ENCODE measurements at places on chromosomes 1 and 21.

DNA sequence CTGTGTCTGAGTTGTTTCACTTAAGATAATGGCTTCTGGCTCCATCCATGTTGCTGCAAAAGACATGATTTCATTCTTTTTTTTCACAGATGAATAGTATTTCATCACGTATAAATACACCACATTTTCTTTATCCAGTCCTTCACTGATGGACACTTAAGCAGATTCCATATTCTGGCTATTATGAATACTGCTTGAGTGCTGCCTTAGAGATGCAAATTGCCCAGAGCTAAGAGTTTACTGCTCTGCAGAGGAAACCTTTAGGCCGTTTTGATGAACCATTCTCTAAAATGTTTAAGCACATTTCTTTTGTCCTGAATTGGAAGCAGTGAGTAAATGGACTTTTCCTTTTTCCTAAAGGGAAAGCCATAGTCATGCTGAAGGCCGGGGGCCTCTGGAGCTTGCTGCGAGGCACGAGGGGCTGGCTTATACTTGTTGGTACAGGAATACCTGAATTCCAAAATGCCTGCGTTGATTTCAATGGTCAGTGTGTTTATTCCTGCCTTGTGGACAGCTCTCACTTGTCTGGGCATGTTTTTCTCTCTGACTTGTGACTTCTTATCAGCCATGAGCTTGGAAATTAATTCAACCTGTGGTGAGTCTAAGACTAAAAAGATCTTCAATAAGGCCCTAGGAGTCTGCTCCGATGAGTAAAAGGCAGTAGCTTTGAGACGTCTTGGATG is 201.0 kb upstream of the MAP1LC3C start:
- DNase-seq, result no peak

DNA sequence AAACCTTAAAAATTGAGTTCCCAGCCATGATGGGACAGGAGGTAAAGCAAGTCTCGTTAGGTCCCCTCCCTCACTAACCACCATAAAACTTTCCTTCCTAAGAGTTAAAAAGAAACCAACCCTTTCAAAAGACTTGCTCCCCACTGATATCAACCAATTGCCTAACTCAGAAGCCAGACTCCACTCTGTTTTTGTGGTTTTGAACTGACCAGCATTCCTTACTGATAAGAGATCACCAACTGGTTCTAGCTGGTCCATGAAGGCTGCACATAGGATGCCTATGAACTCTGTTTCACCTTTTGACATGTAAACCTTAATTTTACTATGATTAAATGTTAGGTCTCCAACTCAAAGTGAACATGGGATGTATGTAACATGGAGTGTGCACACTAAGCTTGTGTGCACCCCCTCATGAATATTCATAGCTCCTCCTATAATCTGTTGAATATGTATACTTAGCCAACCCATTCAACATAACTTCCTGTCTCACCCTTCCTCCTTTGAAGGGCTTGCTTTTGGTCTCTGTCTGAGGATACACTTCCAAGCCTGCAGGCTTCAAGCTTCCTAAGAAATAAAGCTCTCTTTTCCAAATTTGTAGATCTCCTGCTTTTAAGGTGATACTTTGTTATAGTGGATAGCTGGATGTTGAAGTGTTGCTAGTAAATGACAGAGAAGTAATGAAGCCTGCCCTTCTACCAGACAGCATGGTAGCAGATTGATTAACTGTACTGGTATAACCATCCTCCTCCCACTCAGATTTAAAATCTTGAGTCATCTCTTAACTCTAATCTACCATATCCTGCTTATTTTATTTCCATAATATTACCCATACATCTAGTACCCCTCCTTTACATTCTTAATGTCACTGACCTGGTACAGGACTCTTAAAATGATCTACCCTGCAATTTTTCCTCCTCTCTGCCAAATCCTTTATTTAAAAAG is 95.6 kb downstream of the ZNF644 start:
- peak; percentile 90 for DNase-seq

DNA sequence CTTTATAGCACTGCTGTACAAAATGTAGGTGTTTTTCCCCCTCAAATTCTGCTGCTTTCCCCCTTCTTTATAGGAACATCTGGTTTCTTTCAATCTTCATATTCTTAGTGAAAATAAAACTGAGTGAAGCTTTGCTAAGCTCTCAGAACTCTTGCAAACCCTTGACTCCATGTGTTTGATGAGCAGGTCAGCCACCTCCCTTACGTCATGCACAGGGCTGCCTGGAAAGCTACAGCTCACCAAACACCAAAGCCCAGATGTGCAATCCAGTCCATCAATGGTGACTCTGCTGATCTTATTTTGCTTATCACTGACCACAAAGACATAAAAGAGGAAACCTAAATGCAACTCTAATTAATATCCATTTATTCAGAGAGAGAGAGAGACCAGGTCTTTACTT is 5.5 kb downstream of the CACNA1E start:
- DNase-seq, result no peak

DNA sequence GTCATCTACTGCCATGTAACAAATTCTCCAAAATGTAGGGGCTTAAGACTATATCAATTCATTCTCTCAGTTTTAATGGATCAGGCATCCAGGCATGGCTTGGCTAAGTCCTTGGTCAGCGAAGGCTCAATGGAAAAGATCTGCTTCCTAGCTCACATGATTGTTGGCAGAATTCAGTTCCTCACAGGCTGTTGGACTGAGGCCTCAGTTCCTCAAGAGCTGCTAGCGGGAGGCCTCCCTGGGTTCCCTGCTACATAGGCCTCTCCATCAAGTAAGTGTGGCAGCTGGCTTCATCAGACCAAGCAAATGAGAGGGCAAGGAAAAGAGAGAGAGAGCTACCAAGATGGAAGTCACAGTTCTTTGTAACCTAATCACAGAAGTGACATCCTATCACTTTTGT is 19.6 kb upstream of the EYA3 start:
- no peak for DNase-seq

DNA sequence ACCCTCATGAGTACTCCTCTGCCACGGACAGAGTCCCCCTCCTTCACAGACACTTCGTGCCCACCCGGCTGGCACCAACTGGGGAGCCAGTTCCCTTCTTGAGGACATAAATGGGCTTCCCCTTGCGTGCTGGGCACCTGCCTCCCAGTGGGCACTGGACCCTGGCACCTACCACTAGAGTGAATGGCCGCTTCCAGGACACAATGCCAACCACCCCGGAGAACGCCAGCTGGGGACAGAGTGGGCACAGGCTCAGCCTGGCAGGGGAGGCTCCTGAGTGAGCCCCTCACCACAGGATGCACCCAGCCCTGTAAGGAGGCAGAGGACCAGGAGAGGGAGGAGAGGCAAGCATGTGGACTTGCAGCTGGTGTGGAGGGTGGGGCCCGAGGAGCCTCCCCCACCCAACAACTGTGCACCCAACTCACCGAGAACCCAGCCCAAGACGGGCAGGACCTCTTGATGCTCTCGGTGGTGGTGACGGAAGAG is 1.0 kb downstream of the ENTREP3 start:
- no peak for DNase-seq

- DNase-seq, result no peak
These were observed 7.6 kb downstream of the EGLN1 start for GRCh38 chr1:231414260-231415016.

- peak; percentile 36 for DNase-seq
These were observed 135.1 kb downstream of the AK5 start for GRCh38 chr1:77416692-77417450.

DNA sequence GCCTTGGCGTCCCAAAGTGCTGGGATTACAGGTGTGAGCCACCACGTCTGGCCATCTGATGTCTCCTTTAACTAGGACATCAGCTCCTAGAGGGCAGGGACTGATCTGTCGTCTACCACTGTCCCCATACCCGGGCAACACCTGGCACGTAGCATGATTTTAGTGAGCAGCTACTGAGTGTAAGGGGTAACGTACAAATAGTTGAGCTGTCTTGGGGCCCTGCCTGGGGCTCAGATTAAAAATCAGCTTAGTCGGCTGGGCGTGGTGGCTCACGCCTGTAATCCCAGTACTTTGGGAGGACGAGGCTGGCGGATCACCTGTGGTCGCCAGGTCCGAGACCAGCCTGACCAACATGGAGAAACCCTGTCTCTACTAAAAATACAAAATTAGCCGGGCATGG is 1.8 kb downstream of the SRM start:
- no peak for DNase-seq
